ENCODE measurements at places on chromosomes 3 and 15.
A peak's percentile ranks its signal among the peaks of the same experiment; 100 is the strongest.

DNA sequence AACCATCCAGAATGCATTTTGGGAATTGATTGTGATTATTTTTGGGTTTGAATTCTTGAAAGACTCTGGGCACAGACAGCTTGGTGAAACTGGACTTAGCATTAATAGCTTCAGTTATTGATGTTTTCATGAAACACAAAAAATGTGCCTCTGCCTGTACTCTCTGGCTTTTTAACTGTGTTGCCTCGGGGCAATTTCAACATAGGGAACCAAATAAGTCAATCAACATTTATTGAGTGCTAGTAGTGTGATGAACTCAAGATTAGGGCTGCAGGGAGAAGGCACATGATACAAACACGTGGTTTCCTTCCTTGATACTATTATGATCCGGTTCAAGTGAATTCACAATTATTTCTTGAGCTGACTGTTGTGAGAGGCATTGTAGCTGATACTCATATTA is 50.8 kb downstream of the UNC13C start:
- no peak for DNase-seq

DNA sequence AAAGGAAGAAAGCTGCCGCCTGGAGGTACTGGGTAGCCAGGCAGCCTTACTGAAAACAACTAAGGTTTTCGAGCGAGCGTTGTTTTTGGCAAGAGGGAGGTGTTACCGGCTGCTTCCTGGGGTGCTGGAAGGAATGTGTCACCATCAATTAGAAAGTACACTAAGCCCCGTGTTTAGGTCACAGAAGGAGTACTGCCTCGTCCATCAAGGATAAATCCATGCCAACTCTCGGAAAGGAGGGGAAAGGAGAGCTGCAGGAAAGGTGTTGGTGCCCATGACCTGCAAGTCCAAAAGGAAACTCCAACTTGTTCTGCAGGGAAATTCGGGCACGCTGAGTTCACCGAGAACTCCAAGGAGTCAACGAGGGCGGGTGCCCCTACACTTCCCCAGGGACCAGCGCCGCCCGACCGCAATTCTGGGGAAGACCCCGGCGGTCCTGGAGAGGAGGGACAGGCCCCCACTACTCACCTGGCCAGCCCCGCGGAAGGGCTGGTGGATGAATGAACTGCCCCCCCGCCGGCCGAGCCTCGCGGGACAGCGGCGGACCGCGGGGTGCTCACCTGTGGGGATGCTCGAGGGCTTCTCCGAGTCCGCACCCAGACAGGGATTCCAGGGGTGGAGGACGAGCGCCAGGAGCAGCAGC is 542 bp downstream of the PLOD2 start:
- no peak for DNase-seq

DNA sequence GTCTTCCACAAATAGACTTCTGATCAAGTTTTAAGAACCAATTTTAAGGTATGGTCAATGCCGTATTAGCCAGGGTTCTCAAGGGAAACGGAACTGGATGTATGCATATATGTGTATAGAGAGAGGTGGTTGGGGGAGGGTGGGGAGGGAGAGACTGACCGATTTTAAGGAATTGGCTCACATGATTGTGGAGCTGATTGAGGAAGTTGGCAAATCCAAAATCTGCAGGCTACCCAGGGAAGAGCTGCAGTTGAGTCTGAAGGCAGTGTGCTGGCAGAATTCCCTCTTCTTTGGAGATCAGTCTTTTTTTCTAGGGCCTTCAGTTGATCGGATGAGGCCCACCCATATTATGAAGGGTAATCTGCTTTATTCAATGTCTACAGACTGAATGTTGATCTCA is 40.8 kb upstream of the SPRED1 start:
- DNase-seq, result no peak

DNA sequence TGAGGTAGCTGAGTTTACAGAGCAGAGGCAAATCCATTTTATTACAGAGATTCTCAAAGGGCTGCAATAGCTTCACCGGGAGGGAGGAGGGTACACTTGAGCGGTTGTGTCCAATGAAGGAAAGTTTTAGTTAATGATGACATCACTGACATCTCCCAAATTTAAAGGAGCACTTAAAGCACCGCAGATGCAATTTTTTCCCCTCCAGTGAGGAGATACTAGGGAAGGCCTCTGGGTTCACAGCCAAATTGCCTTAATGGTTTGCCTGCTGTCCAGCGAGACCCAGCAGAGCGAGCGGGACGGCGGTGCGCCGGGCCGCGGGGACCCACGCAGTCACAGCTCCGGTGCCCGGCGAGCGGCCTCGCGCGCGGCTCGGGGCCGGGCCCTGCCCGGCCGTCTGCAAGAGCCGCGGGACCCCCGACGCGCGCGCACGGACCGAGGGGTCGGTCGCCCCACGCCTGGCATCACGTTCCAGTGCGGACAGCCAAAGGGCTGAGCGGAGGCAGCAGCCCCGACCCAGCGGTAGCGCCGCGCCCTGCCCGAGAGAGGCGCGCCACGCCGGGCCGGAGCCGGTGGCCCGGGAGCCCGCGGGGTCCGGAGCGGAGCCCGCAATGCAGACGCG is 160.5 kb upstream of the CHRNA7 start:
- no peak for DNase-seq

DNA sequence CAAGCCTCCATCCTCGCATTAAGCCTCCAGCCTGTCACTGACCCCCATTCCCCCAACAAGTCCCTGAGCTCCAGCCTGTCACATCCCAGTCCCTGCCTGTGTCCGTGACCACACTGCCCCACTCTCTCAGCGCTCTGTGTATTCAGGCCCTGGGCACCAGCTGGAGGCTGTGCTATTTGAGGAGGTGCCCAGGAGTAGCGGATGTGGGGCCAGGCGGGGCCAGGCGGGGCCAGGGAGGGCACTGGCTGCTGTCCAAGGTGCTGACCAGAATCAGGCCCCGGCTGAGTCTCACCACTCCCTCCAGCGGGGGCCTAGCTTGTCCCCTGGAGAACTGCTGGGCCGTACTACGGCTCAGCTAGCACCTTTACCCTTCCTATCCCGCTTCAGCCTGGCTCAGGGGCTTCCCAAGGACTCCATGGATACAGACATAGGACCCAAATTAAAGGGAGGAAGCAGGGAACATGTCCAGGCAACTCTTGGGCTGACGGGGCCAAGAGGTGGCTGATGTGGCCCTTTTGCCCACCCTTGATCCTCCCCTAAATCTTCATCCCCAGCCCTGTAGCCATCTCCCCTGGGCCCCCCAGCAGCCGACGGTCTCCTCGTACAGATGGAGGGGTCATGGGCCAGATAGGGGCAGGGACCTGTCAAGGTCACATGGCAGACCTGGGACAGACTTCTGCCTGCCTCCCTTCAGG is 1.1 kb downstream of the HHATL start:
- no peak for DNase-seq

- DNase-seq, result no peak
Measured at GRCh38 chr3:27360113-27361078, 8.8 kb downstream of the NEK10 start.

GRCh38 chr3:23580096-23580713 is 225.6 kb upstream of the UBE2E1 start:
- DNase-seq, result no peak

GRCh38 chr3:146903927-146904326 is 298.8 kb upstream of the PLSCR5 start:
- no peak for DNase-seq

GRCh38 chr3:177567833-177568232 is 370.6 kb upstream of the TBL1XR1 start:
- no peak for DNase-seq

- DNase-seq, result no peak
Measured at GRCh38 chr3:112360561-112360960, 27.6 kb downstream of the CD200 start.

- DNase-seq, result peak; percentile 46
Measured at GRCh38 chr15:99704444-99704838, 28.8 kb downstream of the LYSMD4 start.

GRCh38 chr15:100093211-100094126 is 248.3 kb downstream of the ADAMTS17 start:
- no peak for DNase-seq

- DNase-seq, result no peak
Measured at GRCh38 chr15:49709646-49710214, 88.9 kb downstream of the DTWD1 start.

GRCh38 chr15:42996871-42997270 is 76.3 kb upstream of the TTBK2 start:
- DNase-seq, result no peak

- no peak for DNase-seq
Measured at GRCh38 chr3:126197854-126198584, 17.6 kb upstream of the ALDH1L1 start.

DNA sequence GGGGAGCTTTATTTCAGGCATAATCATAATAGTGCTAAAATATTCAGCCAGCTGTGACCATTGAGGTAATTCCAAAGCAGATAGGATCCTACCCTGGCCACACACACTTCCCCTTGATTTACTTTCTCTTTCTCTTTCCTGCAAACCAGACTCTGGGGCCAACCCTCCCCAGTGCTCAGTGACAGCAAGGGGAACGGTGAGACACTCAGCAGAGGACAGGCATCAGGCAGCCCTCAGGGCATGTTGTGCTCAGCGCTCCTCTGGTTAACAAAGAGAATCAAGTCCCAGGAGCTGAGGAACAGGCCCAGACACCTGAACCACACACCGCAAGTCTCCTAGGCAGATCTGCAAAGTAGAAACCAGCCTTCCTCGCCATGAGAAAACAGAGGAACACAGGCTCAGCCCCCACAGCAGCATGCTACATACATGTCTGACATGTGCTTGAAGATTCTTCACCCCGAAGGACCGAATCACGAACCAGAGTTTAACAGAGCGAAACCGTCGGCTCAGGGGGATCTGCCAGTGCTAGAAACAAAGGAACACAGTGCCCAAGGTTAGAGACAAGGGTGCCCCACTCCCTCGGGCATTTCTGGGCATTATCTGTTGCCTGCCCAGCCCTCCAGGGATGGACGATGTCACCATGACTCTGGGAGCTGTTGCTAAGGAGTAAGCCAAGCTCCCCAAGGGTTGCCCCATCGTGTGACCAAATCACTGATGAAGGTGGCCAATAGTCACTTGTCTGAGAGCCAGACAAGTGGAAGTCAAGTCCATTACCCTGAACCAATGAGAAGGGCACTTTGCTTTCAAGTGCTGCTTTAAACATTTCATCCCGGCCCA is 17.5 kb downstream of the HDC start:
- DNase-seq, result no peak

- no peak for DNase-seq
Measured at GRCh38 chr15:29945943-29946596, 123.8 kb upstream of the TJP1 start.

GRCh38 chr3:126419151-126419703 is 24.5 kb downstream of the CFAP100 start:
- no peak for DNase-seq

GRCh38 chr15:60781211-60781713 is 302.3 kb upstream of the ICE2 start:
- no peak for DNase-seq

- no peak for DNase-seq
Measured at GRCh38 chr15:28093752-28094535, 5.2 kb downstream of the OCA2 start.

DNA sequence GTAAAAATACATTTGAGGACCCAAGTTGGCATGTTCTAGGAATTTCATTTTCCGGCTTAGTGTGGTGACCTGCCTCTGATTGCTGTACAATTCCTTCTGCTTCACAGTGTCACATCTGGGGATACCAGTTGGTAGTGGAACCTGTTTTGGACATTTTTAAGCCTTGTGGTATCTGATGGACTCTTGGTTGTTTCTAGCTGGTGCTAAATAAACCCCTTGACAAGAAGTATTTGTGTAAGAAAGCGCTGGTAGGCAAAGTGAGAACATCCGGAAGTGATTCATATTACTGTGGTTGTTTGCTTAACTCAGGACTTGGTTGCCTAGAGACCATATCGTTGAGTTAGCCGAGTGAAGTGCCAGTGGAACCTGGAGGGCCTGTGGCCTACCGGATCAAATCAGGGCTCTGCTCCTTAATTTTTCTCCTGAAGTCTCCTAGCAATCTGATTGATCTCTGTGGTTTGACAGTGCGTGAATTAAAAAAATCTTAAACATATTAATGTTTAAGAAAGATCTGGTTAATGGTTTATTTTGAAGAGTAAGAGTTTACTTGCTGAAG is 12.8 kb downstream of the IQGAP1 start:
- DNase-seq, result peak; percentile 71

DNA sequence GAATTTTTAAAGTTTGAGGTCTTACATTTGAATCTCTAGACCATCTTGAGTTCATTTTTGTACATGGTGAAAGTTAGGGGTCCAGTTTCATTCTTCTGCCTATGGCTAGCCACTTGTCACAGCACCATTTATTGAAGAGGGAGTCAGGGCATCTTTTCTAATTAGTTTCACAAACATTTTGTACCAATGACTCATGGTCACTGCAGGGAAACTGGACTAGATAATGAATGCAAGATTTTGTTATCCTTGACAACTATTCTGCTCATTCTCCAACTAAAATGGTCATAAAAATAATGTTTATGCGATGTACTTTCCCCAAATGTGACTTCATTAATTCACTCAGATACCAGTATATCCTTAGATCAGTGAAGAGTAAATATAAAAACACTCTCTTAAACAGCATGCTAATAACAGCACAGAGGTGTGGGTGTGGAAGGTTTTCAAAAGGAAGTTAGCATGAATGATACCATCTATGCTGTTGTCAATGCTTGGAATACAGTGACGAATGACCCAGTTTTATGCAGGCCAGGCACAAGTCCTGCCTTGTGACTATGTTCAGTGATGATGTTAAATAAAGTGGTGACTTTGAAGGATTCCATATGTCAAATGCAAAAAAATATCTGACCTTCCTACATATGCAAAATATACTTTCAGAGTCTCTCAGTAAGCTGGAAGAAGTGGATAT is 314.9 kb upstream of the TMCO5A start:
- no peak for DNase-seq

GRCh38 chr15:90762109-90762508 is 45.0 kb downstream of the BLM start:
- DNase-seq, result no peak

DNA sequence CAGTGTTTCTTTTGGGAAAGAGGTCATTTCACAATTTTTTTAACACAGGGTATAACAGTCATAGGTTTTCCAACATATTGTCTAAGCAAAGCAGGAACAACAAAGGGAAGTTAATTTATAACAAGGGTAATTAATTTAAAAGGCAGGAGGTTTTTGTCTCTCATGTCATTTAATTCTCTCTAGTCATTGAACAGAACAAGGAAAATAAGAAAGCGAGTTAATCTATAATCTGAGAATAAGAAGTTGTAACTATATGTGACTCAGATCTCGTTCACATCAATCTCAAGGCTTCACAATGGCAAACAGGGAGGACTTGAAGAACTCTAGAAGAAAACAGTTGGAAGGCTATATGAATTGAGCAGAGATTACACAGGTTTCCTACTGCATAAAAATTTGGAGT is 579.8 kb upstream of the CCDC54 start:
- no peak for DNase-seq

- no peak for DNase-seq
Measured at GRCh38 chr3:30680789-30681648, 74.6 kb downstream of the TGFBR2 start.
